Cerebellar nuclear complex (tissue), 1 donor: ENCODE measurements at places on chromosomes 13 and 19.

- no peak for DNase-seq
Observed at GRCh38 chr13:57558051-57558467, 73.5 kb upstream of the PCDH17 start.

DNA sequence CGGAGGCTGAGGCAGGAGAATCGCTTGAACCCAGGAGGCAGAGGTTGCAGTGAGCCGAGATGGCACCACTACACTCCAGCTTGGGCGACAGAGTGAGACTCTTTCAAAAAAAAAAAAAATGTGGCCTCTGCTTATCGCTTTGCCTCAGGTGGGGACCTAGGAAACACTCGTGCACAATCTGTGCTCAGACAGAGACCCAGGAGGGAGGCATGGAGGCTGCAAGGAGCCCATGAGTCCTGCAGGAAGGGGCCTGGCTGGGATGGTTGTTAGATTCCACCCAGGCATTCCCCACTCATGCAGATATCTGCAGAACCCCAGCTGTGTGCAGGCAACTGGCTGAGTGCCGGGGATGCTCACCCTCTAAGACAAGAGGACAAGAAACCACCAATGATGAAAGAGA is 43.8 kb upstream of the C19orf12 start:
- DNase-seq: no peak

DNA sequence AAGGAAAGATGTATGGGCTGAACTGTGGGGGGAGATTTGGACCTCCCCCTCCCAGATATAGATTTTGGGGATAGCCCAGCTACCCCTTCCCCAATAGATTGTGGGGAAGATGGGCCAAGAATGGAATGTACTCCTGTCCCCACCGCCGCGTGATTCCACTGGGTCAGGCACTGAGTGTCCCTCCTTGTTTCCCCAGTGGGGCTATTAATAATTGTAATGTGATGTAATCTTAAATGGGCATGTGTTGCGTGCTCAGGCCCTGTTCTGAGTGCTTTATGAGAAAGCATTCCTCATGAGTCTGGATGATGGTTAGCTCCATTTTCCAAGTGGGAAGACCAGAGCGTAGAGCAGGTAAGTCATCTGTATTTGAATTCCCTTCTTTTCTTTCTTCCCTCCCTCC is 1.4 kb downstream of the PSMD8 start:
- no peak for DNase-seq

DNA sequence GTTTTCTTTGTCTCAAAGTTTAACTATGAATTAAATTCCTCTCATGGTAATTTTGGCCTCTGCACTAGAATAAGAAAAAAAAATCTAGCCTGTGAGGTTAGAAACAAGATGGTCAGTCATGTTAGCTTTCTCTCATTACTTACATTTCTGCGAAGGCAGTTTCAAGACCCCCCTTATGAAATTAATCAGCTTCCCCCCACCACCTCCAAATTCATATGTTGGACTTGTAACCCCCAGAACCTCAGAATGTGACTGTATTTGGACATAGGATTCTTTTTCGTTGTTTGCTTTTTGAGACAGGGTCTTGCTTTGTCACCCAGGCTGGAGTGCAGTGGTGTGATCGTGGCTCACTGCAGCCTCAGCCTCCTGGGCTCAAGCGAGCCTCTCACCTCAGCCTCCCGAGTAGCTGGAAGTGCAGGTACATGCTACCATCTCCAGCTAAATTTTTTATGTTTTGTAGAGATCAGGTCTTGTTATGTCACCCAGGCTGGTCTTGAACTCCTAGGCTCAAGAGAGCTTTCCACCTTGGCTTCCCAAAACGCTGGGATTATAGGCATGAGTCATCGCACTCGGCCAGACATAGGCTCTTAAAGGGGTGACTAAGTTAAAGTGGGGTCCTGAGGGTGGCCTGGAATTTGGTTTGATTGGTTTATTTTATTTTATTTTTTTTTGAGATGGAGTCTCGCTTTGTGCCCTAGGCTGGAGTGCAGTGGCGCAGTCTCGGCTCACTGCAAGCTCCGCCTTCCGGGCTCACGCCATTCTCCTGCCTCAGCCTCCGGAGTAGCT is 1.4 kb downstream of the PLA2G4C start:
- DNase-seq: no peak

- DNase-seq: no peak
Observed at GRCh38 chr19:17077447-17078028, 2.0 kb downstream of the MYO9B start.

GRCh38 chr19:5038631-5039271 is 69.8 kb downstream of the KDM4B start:
- DNase-seq: no peak

DNA sequence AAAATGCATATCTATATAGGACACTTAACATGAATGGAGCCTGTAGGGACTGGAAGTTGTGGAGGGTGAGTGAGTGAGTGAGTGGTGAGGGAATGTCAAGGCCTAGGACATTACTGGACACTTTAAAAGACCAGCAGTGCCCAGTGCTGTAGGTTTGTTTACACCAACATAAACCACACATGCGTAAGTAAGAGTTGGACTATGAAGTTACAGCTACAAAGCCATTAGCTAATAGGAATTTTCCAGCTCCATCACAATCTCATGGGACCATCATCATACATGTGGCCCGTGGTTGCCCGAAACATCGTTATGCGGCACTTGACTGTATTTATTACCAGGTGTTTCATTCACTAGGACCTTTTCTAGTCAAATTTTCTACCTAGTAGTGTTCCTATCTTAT is 49.2 kb downstream of the LATS2 start:
- DNase-seq: no peak

DNA sequence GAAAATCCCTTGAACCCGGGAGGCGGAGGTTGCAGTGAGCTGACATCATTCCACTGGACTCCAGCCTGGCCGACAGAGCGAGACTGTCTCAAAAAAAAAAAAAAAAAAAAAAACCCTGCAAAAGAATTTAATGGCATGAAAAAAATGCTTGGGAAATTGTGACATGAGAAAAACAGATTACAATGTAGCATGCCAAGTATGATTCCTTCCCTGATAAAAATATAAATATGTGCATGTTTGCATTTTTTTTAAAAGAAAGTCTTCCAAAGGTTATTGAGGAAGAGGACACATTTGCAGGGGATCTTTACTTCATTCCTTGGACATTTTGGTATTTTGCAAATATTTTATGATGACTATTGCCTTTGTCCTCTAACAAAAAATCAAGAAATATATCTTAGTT is 14.5 kb upstream of the ZBTB32 start:
- DNase-seq: no peak

DNA sequence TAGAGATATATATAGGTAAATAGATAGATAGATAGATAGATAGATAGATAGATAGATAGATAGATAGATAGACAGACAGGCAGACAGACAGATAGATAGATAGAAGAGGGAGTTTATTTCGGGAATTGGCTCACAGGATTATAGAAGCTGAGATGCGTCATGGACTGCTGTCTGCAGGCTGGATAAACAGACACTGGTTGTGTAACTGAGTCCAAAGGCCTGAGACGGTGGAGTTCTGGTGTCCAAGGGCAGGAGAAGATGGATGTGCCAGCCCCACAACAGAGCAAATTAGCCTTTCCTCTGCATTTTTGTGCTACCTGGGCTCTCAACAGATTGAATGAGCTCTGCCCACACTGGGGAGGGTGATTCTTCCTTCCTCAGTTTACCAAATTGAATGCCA is 2.7 kb downstream of the CYP4F3 start:
- no peak for DNase-seq

- DNase-seq: no peak
Observed at GRCh38 chr13:31011901-31012654, 79.6 kb downstream of the TEX26 start.

DNA sequence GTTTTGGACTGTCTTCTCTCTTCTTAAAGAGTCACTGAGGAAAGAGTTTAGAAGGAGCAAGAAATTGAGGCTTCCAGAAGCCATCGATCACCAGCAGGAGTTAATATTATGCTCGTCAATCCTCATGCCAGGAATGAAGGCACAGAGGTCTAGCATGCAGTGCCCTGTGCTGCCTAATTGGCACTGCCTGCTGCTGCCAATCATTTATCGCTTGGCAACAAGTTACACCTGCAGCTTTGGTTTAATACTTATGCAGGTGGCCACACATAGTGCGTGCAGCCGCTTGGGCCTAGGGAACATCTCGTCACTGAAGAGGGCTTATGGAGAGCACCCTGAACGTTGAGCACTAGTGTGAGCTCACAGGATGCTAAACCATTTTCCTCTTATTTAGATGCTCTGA is 2.7 kb upstream of the SOX1 start:
- DNase-seq: no peak

- DNase-seq: no peak
Observed at GRCh38 chr19:5193192-5193591, 147.4 kb downstream of the PTPRS start.

DNA sequence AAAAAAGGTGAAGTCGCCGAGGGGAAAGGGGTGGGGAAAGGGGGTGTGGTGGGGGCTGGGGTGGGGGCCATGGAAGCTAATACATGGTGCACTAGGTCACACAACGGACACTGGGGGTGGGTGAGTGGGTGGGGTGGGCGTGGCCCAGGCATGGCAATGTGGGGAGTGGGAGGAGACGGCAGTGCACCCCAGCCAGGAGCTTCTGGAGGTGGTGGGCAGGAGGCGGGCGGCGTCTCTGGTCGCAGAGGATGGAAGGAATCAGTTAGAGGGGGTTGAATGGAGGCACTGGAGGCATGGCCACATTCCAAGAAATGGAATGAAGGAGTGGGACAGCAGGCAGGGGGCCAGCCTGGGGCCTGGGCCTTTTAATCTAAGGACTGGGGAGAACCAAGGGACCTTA is 19.2 kb upstream of the NANOS2 start:
- no peak for DNase-seq

DNA sequence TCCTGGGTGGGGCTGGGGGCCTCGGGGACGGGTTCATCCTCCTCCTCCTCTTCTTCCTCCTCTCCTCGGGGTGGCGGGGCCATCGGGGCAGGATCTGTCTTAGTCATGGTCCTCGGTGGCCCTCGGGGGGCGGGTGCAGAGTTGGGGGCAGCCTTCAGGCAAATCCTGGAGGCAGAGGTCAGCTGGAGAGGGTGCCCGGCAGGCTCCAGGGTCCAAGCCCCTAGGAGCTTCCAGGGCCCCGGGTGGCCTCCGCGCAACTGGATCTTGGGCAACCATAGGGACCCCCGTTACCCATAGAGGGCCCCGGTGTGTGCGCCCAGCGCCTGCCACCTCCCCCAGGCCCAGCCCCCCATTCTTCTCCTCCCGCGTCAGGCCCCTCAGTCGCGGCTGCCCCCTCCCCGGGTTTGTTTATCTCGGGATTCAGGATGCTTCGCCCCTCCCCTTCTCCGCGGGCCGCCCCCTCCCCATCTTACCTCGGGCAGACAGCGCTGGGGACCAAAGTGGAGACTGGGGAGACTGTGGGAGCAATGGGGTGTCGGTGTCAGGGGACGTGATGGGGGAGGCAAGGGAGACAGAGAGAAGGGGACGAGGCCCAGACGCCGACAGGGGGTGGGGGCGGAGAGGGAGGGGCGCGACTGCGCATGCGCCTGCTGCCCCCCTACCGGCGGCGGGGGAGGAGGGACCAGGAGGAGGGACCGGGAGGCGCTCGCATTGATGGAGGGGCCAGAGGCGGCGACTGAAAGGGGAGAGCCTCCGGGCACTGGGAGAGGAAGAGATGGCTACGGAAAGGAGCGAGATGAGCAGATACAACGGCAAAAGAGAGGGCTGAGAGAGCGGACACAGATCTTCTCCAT is at the start of gene CLIP3:
Gene CLIP3, minus strand, starts transcription at position 623 of the 854 bp plus-strand sequence. Its CDS starts 516 bp downstream, at position 107.
- peak; percentile 35 for DNase-seq

GRCh38 chr13:65063753-65064152 is 2166.4 kb downstream of the PCDH9 start:
- DNase-seq: no peak

GRCh38 chr19:33578697-33579096 is 43.1 kb upstream of the CHST8 start:
- no peak for DNase-seq

DNA sequence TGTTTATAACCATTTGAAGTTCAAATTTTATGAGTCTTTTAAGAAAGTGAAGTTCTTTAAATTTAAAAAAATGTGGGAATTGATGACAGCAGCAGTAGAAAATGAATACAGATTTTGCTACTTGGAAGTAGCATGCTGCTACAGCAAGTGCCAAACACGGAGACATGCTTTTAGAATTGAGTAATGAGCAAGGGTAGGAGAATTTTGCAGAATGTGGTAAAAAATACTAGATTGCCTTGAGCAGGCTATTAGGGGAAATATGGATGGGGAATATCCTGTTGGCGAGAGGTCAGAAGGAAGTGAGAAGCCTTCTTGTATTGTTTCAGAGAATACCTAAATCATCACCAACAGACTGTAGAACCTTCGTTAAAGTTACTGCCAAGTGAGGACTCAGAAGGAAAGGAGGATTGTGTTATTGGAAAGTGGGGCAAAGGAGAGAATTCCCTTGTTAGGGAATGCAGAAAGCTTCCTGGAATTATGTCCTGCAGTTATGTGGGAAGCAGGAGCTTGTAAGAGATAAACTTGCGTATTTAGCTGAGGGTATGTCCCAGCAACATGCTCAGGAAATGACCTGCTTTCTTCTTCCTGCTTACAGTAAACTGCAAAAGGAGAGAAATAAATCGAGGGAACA is 32.4 kb upstream of the OXGR1 start:
- no peak for DNase-seq

DNA sequence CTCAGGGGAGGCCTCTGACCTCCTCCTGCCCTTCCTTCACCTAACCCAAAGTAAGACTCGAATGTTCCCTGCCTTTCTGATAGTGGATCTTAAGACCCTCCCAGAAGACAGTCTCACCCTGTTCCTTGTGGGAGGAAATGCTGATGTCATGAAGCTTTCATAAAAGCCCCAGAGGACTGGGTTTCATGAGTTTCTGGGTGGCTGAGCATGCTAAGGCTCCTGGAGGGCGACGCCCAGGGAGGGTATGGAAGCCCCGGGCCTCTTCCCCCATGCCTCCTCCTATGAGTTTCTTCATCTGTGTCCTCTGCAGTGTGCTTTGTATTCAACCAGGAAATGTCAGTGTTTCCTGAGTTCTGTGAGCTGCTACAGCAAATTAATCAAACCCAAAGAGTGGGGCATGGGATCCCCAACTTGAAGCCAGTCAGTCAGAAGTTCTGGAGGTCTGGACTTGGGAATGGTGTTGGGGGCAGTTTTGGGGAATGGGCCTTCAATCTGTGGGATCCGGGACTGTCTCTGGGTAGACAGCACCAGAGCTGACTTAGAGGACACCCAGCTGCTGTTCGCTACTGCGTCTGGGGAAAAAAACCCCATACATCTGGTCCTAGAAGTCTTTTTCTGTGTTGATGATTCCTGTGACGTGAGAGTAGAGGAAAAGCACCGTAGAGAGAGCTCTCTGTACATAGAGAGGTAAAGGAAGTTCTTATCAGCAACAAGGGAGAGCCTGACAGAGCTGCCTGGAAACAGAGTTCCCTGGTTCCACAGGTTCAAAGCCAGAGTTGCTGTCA is 2.0 kb upstream of the LILRB2 start:
- no peak for DNase-seq

GRCh38 chr19:19470579-19470978 is 44.8 kb downstream of the TSSK6 start:
- no peak for DNase-seq

DNA sequence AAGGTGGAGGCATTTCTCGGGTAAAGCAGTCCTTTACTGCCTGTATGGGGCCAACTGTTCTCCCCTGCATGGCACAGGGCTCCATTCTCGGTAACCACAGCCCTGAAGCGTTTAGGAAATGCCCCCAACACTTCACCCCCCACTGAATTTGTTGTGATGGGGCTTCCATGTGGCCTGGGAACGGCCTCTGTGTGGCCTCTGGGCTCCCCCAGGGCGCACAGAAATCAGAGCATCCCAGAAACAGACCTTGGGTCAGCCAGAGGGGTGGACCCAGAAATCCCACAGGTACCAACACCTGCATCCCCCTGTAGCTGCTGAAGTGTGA is 153.7 kb upstream of the VSTM2B start:
- no peak for DNase-seq

- no peak for DNase-seq
Observed at GRCh38 chr19:51691074-51691583, 2.0 kb upstream of the SPACA6 start.

- no peak for DNase-seq
Observed at GRCh38 chr13:44158098-44158521, 215.5 kb upstream of the SERP2 start.
